AG09309 (cell line): ENCODE measurements at places on chromosomes 2 and 18.

- DNase-seq, result no peak
Observed at GRCh38 chr2:9375857-9376428, 47.4 kb downstream of the ITGB1BP1 start.

GRCh38 chr18:8844721-8845148 is 139.4 kb downstream of the MTCL1 start:
- no peak for DNase-seq

DNA sequence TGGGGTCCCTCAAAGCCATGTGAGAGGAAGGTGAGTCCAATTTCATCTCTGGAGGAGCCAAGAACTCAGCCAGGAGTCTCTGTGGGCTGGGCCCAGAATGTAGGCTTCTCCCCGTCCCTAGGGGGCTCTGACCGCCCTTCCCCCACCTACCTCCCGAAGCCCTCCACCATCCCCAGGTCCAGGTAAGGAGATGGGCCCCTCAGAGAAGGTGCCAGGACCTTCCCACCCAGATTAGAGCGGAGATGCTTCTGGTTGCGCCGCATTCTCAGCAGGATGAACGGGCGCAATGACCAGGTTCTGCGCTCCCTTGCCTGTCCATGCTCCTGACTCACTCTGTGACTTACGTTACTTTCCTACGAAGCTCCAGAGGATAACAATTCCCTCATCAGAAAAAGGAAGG is 23.0 kb downstream of the ST8SIA5 start:
- DNase-seq, result no peak

DNA sequence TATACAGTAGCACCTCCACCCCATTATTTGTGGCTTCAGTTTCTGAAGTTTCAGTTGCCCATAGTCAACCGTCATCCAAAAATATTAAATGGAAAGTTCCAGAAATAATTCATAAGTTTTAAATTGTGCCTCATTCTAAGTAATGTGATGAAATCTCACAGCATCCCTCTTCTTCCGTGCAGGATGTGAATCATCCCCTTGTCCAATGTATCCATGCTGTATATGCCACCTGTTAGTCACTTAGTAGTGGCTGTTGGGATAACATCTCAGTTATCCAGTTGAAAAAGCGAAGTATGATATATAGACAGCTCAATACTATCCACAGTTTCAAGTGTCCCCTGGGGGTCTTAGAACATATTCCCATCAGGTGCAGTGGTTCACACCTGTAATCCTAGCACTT is 119.1 kb upstream of the OTX1 start:
- no peak for DNase-seq

- no peak for DNase-seq
Observed at GRCh38 chr2:164275659-164276058, 345.6 kb downstream of the GRB14 start.

GRCh38 chr2:122148128-122148767 is 392.8 kb downstream of the TSN start:
- DNase-seq, result no peak

- no peak for DNase-seq
Observed at GRCh38 chr2:215275824-215276223, 36.0 kb upstream of the ATIC start.
